ENCODE measurements at places on chromosomes 12 and 14.

DNA sequence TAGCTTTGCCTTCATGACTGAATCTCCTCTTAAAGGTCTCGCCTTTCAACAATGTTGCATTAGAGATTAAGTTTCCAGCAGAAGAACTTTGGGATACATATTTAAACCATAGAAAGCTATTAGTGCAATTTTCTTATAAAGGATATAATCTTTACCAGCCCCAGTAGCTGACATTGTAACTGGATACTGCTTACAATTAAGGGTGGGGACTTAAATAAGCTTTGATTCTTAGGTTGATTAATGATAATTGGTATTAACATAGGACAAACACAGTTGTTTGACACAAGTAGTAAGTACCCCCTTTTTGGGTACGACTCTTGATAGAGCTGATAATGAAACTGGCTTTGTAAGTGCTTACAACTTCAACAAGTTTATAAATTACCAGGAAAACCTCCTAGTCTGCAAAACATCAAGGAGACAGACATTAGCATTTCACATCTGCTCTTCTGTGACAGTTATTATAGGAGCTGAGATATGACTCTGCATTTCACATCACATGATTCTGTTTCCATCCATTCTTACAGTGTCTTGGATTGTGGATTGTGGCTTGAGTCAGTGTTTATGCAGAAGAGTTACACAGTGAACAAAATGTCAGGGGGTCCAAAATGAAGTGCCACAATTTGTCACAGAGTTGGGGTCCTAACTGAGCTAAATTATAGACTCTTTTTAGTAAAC is 249.1 kb upstream of the E2F7 start:
- no peak for DNase-seq

GRCh38 chr14:34604995-34605394 is 25.0 kb downstream of the SNX6 start:
- no peak for DNase-seq

DNA sequence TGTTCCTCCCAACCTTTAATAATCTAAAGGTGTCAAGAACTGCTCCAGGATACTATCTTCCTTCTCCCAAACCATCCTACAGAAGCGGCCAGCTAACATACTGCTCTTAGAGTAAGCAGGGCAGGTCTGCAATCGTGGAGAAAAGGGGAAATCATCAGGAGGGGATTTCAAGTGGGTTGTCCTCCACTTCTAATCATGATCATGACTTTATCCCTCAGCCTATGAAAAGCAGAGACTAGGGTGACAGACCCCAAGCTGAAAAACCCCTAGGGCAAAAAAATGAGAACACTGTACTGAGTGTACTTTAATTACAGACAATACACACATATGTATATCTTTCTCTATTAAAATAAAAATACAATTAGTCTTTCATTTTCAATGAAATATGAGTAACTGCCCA is 13.9 kb downstream of the DUSP16 start:
- DNase-seq: no peak

GRCh38 chr12:42893803-42894202 is 304.3 kb upstream of the PRICKLE1 start:
- DNase-seq: no peak

DNA sequence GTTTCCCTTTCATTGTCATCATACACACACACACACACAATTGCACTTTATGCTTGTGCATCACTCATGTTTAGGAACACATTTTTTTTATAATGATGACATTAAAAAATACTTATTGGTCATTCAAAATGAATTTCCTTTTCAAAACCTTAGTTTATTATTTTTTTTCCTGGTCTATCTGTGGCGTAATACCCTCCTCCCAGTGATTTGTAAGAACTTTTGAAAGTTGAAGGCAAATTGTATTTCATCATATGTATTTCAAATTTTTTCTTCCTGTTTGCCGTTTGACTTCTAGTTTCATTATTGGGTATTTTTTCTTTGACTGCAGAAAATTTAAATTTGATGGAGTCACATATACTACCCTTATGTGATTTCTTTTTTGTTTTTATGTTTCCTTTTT is 2.5 kb upstream of the LRRK2 start:
- DNase-seq: no peak

GRCh38 chr12:115960868-115961802 is 316.4 kb downstream of the MED13L start:
- DNase-seq: no peak

- DNase-seq: no peak
These were observed 188.4 kb downstream of the GPHN start for GRCh38 chr14:66696326-66696725.

DNA sequence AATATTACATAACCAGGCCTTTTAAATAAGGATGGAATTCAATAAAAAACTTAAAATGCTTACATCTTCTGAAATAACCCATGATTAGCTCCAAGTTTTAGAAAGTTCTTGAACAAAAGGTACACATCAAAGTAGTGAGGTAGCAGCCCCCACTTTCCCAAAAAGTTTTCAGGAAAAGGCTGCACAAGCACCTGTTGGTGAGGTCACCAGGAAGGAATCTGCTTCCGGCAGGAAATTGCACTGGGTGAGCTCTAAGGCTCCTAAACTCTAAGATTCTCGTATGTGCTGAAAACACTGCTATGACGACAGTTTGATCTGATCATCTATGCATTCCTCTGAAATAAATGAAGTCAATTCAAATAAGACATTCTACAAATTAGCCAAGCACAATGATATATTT is 34.3 kb upstream of the TTC7B start:
- no peak for DNase-seq

Measured in activated CD8-positive, alpha-beta memory T cell treated with anti-CD3 and anti-CD28 coated beads, Interleukin-2, amount 50 U/mL, for 4 hours (primary cell).